ENCODE measurements at places on chromosomes 13 and 19.

DNA sequence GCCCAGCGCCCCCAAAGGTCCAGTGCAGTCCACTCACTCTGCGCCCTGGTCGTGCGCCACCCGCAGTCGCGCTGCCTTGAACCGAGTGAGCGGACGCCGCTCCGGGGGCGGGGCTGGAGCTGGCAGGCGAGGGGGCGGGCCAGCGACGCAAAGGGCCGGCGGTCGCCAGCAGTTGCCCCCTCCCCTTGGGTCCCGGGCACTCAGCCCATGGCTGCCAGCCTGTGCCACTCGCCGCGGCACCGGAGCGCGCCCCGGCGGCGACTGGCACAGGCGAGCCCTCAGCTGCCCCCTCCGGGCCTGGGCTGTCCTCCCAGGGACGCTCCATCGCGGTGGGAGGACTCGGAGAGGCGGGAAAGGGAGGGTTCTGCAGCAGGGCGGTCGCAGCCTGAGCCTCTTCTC, at the start of gene S1PR5:
TSS of gene S1PR5 (minus strand) at position 87 of the 399 bp plus-strand sequence. CDS start 2,436 bp downstream, outside the sequence.
- DNase-seq = peak; percentile 90

- no peak for DNase-seq
Measured at GRCh38 chr13:26538363-26539317, 18.8 kb upstream of the WASF3 start.

DNA sequence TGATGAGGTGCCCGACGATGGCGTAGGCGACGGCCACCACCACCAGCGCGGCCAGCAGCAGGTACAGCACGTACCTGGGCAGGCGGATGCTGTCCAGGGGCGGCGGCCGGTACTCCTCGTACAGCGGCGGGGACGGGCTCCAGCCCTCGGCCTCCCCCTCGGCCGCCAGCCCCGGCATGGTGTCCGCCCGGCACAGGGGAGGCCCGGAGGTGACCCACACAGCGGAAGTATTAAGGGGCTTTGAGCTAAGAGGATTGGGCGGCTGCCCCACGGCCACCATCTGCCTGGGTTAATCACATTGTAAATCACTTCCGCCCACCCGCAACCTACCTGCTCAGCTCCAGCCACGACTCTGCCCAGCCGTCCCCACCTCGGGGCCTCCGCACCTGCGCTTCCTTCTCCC, at the start of gene SMIM44:
TSS of gene SMIM44 (minus strand) at position 216 of the 403 bp plus-strand sequence. CDS start at position 178, 38 bp downstream.
- no peak for DNase-seq

- no peak for DNase-seq
Measured at GRCh38 chr13:82898586-82898985, 983.7 kb downstream of the SLITRK1 start.

GRCh38 chr13:85040215-85040614, 759.0 kb downstream of the SLITRK6 start:
- no peak for DNase-seq

GRCh38 chr13:77714119-77714755, 16.8 kb downstream of the SLAIN1 start:
- no peak for DNase-seq

DNA sequence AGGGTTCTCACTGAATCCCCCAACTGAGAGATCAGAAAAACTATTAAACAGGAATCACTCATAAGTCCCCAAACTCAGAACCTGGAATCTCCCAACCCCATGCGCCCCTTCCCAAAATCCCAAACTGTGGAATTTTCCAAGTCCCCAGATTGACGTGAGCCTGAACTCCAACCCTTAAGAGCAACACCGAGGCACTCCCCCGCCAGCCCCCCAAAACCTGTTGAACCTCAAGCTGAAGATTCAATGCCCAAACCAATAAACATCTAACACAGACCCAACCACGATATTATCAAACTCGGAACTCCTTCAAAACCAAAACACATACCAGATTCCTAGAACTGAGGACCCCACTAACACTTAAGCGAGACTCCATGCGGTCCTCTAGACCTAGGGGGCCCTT, 599 bp downstream of the IZUMO1 start:
- DNase-seq = no peak

- DNase-seq = no peak
Measured at GRCh38 chr13:28401303-28402056, 93.4 kb downstream of the FLT1 start.

DNA sequence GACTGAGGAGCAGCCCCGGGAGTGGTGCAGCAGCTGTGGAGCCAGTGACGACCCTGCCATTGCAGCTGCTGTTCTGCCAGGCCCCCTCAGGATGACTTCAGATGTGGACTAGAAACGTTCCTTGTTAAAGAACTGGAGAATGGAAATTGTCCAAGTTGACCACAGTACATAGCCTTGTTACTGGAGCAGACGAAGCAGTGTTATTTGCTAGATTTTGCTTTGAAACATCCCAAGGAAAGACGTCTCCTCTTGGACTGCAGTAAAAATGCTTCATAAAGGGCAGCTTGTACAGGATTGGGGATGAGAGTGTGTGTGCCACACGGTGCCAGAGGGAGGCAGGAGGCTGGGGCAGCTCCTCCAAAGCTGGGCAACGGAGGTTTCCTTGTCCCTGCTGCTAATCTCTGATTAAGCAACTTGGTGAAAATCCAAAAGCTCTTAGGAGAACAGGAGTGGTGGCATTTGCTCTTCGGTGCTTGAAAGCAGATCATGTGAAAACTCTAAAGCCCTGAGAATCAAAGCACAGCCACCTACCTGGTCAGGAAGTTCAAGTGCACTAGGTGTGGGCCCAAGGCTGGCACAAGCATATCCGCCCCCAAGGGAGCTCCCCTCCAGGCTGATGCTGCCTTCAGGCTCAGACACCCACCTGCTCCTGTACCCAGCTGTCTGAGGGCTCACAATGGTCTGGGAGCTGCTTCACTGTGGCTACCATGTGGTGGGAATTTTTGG, 34.5 kb downstream of the SHISA2 start:
- DNase-seq = peak; percentile 30

DNA sequence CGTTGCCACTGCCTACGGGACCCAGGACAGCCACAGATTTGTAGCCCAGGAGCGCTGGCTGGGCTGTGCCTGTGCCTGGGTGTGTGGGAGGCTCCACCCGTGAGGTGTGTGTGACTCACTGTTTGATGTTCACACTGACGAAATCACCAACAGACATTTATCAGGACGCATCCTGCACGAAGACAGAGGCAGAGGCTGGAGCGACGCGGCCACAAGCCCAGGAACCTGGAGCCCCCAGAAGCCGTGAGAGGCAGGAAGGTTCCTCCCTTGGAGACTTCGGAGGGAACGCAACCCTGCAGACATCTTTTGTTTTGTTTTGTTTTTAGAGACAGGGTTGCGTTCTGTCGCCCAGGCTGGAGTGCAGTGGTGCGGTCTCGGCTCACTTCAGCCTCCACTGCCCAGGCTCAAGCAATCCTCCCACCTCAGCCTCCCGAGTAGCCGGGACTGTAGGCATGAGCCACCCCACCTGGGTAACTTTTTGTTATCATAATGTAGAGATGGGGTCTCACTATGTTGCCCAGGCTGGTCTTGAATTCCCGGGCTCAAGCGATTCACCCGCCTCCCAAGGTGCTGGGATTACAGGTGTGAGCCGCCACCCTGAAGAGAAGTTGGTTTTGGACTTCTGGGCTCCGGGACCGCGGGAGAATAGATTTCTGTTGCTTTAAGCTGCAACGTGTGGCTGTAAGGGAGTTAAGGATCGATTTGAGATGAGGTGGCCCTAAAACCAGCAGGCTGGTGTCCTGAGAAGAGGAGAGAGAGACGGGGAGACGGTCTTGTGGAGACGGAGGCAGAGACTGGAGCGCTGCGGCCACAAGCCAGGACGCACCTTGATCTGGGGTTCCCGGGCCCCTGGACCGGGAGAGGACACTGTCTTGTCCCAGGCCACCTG, 24.9 kb upstream of the WDR18 start:
- peak; percentile 11 for DNase-seq

DNA sequence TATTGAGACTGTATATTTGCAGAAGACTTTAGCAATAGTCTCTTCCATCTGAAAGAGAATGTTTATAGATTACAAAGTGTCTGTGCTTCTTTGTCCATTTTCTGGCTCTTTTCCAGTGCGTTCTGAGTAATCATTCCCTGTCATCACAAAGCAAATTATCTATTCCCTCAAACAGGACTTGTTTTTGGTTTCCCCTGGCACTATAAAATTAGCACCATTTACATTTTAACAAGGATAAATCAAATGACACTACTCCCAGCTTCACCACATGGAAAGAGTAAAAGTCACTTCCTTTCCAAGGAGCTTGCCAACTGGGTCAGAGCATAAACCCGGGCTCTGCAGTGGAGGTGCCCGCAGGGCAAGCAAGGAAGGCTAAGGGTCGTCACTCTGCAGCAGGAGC, 88.1 kb downstream of the SHISA2 start:
- no peak for DNase-seq

GRCh38 chr13:33286128-33286527, 573 bp upstream of the STARD13 start:
- DNase-seq = no peak
